CD4-positive, alpha-beta T cell treated with Interferon alpha-2 for 1 hour (primary cell): ENCODE measurements at places on chromosomes 1 and 21.

DNA sequence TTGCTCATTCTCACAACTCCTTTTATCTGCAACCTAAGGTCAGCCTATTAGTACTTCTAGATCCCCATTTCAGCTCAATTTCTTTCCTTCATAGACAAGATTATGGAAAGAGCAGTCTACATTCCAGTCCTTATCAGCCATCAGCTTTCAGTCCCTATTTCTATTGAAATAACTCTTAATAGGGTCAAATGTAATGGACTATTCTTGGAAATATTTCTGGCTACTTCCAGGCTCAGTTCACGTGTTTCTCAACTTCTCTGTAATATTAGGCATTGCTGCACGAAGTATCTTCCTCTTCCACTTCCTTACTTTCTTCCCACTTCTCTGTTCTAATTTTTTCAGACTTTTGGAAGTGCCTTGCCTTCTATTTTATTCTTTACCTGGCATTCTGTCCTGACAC lies 232.9 kb upstream of the USP25 start:
- no peak for DNase-seq

DNA sequence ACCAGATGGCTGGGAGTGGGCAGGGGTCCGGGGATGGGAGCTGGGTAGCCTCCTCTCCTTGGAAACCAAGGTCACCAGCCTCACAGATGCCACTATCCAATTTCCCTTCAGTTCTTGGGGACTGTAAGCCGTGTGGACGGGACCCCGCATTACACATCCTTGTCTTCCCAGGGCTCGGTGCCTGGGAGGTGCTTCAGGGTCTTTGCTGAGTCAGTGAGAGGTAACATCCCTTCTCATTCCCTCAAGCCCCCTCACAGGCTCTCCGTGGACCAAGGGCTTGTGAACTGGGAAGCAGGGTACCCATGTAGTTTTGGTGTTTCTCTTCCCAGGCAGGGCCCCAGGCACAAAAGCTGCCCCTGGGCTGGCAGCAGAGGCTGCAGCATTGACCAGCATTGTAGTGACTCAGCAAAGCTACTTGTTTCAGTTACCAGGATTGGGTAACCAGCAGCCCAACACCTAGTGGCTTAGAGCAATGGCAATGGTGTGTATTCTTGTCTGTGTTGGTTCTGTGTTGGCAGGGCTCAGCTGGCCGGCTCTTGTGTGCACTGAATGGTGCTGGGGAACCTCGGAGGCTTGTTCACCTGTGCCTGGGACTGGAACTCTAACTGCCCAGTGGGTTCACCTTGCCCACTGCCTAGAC lies 24.6 kb upstream of the PCBP3 start:
- DNase-seq = no peak

GRCh38 chr1:161216945-161217712 lies 2.0 kb downstream of the FCER1G start:
- DNase-seq = peak; percentile 60

DNA sequence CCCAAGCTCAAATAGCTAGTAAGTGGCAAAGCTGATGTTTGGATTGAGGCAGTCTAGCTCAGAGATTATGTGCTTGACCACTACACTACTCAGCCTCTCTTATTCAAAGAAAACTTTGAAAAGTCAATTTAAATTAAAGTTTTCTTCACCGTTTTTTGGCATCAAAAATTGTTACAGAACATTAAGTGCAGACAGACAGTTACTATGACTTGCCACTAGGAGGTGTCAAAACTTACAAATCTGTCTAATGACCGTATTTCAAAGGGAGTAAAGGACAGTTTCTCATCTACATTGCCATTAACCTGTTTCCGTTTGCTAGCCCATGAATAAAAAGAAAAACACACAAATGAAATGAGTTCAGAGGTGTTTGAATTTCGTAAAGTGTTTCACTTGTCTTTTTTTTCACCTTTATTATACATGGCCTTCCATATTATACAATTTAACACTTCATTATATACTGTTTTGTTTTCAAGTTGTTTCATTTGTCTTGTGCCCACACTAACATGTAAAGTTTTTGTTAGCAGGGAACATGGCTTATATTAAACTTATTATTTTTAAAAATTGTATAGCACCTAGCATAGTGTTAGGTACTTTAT lies 57.4 kb upstream of the MTF2 start:
- DNase-seq = no peak

- DNase-seq = no peak
Measured at GRCh38 chr1:48371598-48371997, 100.4 kb downstream of the SPATA6 start.

DNA sequence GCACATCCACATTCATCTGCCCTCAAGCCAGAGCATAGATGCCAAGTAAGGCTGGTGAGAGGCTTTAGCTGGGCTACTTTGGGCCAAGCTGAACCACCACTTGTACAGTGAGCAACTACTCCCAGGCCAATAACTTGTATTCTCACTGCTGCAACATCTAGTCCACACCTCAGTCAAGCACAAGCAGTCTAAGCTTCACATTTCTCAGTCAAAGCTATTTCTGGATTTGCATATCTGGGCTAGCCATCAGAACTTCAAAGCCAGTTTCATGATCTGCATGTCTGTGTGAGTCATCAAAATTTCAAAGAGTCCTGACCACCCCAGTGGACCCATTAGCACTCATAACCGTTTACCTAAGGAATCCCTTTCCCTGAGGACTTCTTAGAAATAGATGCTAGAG lies 77.7 kb upstream of the DIRAS3 start:
- no peak for DNase-seq
